ENCODE measurements at places on chromosomes 16 and 17.

- DNase-seq = no peak
These were observed 7.4 kb upstream of the MMP2 start for GRCh38 chr16:55471448-55472097.

DNA sequence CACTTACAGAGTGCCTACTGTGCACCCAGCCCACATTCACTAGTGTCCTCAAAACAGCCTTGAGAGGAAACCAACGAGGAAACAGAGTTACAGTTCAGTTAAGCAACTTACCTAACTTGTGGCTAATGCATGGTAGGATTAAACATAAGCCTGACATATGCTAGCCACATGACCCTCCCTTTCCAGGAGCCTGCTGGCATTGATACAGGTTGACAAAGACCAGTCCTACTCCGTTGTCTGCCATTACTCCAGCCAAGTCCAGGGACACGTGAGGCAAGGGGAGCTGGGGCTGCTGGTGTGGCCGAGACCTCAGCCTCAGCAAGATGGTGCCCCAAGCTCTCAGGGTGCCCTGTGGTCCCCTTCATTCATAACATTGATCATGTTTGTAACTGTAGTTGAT is 37.9 kb downstream of the SNX20 start:
- DNase-seq = no peak

GRCh38 chr17:76546556-76547182 is 6.8 kb downstream of the PRCD start:
- no peak for DNase-seq

DNA sequence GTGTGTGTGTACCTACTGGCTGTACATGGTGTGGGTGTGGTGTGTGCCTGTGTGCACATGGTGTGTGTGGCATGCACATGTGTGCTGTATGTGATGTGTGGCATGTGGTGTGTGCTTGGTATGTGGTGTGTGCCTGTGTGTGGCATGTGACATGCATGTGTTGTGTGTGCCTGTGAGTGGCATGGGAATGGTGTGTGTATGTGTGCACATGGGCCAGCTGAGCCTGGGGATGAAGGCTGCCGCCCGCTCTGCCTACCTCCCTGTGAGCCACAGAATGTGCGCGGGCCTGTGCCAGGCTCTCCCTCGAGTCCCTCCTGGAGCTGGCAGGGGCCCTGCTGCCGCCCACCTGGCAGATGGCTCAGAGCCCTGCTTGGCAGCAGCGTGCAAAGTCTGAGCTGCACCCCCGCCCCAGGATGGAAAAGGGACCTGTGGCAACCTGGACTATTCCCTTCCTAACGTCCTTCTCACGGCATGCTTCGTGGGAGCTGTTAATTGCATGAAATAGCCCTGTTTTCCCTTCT is 9.3 kb downstream of the PRSS27 start:
- DNase-seq = no peak

All from SK-N-MC (cell line).